ENCODE measurements at places on chromosomes 7 and 10.

DNA sequence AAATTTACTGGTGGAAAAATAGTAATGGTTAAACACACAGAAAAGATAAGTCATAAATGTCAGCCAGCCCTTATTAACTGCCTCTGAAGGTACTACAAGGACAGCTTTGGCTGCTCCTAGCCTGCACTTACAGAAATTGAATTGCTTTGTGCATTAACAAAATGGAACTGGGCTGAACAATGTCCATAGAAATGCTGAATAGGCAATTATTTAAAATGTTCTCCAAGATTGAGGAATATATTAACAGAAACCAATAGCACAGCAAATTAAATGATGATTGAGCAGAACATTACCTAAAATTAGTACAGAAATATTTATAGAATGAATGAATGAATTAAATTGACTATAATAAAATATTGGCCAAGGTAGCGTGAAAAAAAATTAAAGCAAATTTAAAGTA is 42.4 kb upstream of the AGMO start:
- DNase-seq = no peak

DNA sequence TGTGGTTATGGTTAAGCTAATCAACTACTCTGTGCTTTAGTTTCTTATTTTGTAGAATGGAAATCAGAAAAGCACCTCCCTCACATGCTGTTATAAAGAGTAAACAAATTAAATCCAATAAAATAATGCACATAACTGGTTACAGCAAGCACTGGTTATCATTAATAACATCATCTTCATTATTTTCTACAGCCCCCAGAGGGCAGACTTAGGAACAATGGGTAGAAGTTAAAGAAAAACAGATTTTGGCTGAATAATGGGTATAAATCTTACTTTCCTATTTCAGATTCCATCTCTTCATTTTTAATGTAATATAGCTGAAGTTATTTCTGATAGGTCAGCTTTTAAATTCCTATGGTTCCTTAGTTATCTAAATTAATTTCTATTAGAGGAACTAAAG is 126.5 kb downstream of the DOCK4 start:
- no peak for DNase-seq

- no peak for DNase-seq
Observed at GRCh38 chr10:122142641-122143237, 128.4 kb upstream of the BTBD16 start.

DNA sequence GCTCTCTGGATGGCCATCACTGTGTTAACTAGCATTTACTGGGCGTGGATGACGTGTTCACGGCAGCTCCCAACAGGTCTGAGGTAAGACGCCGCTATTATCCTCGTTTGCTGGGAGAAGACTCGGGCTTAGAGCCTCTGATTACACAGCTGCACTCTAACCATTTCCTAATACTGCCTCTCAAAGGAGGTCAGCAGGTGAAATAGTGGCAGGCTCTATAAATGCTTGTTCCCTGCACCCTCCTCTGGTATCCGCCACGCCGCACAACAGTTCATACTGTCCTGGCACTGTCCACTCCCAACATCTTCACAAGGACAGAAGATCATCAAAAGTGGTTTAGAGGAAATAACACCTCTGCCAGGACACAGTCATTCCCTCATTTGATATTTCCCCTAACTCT is 28.3 kb downstream of the HIPK2 start:
- DNase-seq = no peak
